SJCRH30 (cell line): ENCODE measurements at places on chromosomes 3 and 15. TPM values are rescaled to one million over a fixed set of nuclear protein-coding genes. Genes with fewer than 3 reads are reported as not detected.

- DNase-seq: no peak
- no peak overlapping the region for H3K4me3 ChIP-seq
- H3K27ac ChIP-seq: no peak overlapping the region
Measured at GRCh38 chr3:71785532-71786216, 726 bp upstream of the PROK2 start.

STRC gene
- 0.13 and 0.42 TPM in 2 replicates for total RNA-seq

DNA sequence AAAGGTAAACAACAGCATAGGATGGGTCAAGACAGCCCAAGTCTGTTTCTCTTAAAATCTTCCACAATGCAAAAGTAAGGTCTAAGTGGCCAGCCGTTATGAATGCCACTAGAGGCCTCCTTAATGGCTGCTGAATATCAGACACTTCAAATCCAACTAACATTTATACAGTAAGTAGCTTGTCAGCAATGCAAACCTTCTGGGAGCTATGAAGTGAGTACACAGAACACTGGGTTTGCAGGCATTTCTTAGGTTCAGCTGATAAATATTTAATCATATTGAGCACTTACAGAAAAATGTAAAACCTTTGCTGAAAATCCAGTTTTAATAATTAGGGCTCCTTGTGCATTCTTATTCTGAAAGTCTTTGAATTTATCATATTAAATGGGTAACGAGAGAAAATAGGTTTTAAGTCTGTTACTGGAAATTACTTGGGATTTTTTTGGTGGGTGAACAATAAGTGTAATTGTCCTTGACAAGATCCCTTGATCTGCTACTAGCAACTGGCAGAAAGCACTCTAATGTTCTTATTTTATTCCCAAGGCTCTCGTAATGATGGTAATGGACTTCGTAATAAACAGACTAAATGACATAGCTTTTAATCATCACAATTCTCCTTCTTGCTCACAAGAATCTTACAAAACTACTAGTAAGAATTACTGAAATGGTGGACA, 141.7 kb upstream of the GPR149 start:
- DNase-seq: no peak
- no peaks in the 10 kb centered on the region for H3K36me3 ChIP-seq
- H3K4me3 ChIP-seq: no peak overlapping the region
- H3K27ac ChIP-seq: no peak overlapping the region
- no peaks in the 10 kb centered on the region for H3K4me1 ChIP-seq
- H3K27me3 ChIP-seq: no peaks in the 10 kb centered on the region

DNA sequence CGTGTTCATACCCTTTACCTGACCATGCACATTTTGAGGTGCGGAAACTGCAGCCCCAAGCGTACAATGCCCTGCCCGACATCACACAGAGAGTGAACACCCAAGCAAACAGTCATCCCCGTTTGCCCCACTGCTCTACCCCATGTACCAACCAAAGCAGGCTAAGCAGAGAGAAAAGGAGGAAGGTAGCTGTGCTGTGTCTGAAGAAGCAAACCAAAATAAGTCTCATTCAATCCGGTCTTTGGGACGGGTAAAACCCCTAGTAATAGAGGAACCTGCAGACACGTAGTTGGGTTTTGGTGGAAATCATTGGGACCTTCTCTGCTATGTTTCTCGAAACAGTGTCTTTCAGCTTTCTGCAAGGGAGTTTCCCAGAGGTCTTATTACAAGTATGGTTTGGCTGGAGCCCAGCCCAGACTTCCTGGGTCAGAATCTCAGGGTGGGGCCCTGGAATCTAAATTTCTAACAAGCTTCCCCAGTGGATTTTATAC, 164.6 kb upstream of the HES1 start:
- H3K27ac ChIP-seq: no peak overlapping the region
- no peaks in the 10 kb centered on the region for H3K27me3 ChIP-seq
- H3K4me3 ChIP-seq: no peak overlapping the region

C2CD4B gene
- not detected in 2 replicates for total RNA-seq

DNA sequence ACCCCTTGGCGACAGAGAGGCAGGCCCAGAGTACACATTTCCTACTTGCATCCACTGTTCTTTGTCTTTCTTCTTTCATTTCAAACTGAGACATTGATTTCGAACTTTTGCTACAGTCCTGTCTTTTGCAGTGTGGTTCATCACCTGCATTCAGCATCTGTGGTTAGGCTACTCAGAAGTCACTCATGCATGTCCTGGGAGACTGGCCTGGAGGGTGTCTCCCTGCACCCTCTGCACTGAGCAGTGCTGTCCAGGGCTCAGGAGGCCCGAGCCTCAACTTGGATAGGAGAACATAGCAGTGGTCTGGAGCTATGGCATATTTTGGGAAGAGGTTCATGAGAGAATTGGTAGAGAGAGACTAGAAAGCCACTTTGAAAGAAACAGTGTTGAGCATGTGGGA, 240.2 kb upstream of the TPRG1 start:
- no peaks in the 10 kb centered on the region for H3K27me3 ChIP-seq
- no peak overlapping the region for H3K4me3 ChIP-seq
- H3K4me1 ChIP-seq: no peaks in the 10 kb centered on the region
- H3K36me3 ChIP-seq: no peaks in the 10 kb centered on the region

GRCh38 chr3:128506754-128507153, 13.8 kb upstream of the GATA2 start:
- H3K4me1 ChIP-seq: no peaks in the 10 kb centered on the region
- H3K27ac ChIP-seq: no peak overlapping the region
- H3K27me3 ChIP-seq: no peaks in the 10 kb centered on the region
- DNase-seq: no peak

DNA sequence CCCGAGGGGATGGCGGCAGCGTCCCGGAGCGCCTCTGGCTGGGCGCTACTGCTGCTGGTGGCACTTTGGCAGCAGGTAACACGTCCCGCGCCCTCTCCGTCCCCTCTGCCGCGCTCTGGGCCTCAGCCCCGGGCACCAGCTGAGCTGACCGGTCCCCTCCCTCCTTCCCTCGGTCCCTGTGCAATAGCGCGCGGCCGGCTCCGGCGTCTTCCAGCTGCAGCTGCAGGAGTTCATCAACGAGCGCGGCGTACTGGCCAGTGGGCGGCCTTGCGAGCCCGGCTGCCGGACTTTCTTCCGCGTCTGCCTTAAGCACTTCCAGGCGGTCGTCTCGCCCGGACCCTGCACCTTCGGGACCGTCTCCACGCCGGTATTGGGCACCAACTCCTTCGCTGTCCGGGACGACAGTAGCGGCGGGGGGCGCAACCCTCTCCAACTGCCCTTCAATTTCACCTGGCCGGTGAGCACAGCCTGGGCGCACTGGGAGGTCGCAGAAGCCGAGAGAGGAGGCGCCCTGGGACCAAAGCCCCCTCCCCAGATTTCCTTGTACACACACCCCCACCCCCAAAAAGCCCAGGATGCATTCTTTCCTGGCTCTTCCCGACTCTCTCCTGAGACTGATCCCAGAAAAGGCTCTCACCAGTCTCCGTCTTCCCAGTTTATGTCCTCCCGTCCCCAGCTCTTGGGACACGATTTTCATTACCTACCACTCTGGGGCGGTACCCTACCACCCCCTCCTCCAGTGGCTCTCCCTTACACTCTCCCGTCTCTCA, 705 bp downstream of the DLL4 start:
- peak; percentile 78 for DNase-seq
- peak overlapping the region; percentile 56 for H3K4me3 ChIP-seq
- H3K27me3 ChIP-seq: peaks cover 27% of the 10 kb centered on the region
- no peaks in the 10 kb centered on the region for H3K36me3 ChIP-seq
- peaks cover 17% of the 10 kb centered on the region; the same call in 1 of the 2 replicates for H3K4me1 ChIP-seq

- no peaks in the 10 kb centered on the region for H3K36me3 ChIP-seq
- DNase-seq: no peak
Measured at GRCh38 chr15:58019503-58020376, 45.8 kb downstream of the ALDH1A2 start.

- no peak overlapping the region for H3K27ac ChIP-seq
- no peaks in the 10 kb centered on the region for H3K36me3 ChIP-seq
- no peak overlapping the region for H3K4me3 ChIP-seq
- H3K27me3 ChIP-seq: no peaks in the 10 kb centered on the region
Measured at GRCh38 chr3:50491023-50491422, 12.4 kb downstream of the CACNA2D2 start.

DNA sequence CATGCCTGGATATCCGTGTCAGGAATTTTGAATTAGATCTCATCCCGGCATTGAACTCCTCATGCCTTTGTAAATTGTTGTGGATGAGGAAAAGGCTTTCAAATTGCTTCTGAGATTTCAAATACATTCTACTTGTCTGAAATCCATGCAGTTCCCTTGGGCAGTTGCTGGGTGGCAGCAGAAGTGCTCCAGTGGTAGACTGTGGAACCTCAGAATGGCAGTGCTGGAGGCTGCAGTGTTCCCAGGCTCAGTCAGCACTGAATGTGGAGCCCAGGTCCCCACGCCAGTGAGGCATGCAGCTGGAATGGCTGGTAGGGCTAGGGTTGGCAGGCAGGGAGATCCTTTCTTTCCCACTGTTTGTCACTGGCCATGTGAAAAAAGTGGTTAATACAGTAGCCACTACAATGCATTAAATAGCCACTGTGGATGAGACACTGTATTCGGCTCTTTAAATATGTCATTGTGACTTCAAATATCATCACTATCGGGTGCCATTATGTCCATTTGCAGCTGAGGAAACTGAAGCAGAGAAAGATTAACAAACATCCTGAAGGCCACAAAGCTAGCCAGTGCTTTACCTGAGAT, 98.6 kb downstream of the TPRG1 start:
- no peak overlapping the region for H3K4me3 ChIP-seq
- no peaks in the 10 kb centered on the region for H3K36me3 ChIP-seq
- DNase-seq: peak; percentile 49
- no peaks in the 10 kb centered on the region for H3K27me3 ChIP-seq

DNA sequence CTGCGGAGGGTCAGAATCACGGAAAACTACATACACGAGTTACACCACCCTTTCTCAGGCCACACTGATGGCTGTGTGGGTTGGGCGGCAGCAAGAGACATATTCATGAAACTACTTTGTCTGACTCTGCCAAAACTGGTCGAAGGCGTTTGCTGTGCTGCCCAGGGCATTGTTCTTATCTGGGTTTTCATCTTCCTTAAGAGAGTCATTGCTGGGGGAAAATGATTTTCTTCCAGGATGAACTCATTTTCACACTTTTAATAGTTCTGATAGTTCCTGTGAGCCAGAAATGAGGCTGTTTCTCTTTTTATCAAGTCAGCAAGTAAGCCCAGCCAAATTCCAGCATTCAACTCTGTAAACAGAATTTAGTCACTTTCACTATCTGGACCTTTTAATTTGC, 47.6 kb downstream of the TRIM71 start:
- no peak for DNase-seq
- H3K4me1 ChIP-seq: no peaks in the 10 kb centered on the region
- no peak overlapping the region for H3K4me3 ChIP-seq
- no peaks in the 10 kb centered on the region for H3K36me3 ChIP-seq
- no peak overlapping the region for H3K27ac ChIP-seq

MESP1 gene
- not detected in 2 replicates for total RNA-seq

APBA2 gene
- 11.1 and 11.9 TPM in 2 replicates for total RNA-seq

DNA sequence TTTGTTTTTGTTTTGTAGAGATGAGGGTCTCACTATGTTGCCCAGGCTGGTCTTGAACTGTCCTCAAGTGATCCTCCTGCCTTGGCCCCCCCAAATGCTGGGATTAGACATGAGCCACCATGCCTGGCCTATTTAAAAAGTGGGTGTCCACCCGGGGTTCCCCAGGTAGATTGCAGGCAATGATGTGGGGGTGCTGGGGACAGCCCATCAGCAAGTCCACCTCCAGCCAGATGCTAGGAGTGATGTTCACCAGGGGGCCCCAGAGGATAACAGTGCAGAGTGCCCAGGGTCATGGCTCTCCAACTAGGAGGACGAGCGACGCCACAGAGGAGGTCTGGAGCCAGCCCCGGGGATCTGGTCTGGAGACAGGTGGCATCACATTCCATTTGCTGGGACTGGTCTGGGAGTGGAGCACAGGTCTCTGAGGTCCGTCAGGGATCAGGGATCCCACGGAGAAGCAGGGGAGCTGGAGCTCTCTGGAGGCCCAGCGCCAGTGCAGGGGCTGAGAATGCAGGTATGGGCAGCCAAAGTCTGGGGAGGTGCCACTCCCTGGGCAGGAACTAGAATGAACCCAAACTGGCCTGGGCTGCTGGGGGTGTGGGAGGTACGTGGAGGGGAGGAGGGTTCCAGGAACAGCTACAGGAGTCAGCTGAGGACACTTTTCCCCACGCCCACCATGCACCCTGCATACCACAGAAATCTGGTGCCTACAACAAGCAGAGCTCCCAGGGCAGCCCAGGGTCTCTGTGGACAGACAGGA, 51.2 kb upstream of the PCSK6 start:
- H3K27ac ChIP-seq: no peak overlapping the region
- no peaks in the 10 kb centered on the region for H3K36me3 ChIP-seq
- H3K27me3 ChIP-seq: no peaks in the 10 kb centered on the region
- DNase-seq: peak; percentile 40
- H3K4me1 ChIP-seq: no peaks in the 10 kb centered on the region

PLAAT1 gene
- total RNA-seq: 25.2 and 27.1 TPM in 2 replicates

DNA sequence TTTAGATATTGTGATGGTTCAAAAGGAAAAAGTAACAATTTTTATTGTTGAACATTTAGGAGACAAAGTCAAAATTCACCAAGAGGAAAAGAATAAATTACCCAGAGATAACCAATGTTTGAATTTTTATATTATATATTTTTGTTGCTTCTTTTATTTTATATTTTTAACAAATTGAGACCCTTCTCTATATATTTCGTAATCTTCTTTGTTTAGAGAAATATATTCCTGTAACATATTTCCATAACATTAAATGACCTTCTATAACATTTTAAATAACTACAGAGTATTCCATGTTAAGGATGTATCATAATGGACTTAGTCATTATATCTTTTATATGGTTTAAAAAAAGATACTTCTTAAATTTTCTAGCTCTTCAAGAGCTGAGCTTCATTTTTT, 128.0 kb downstream of the RBPMS2 start:
- no peaks in the 10 kb centered on the region for H3K4me1 ChIP-seq
- no peak overlapping the region for H3K4me3 ChIP-seq
- DNase-seq: no peak
- H3K36me3 ChIP-seq: peaks cover 8% of the 10 kb centered on the region; the same call in 1 of the 2 replicates
- no peaks in the 10 kb centered on the region for H3K27me3 ChIP-seq
- H3K27ac ChIP-seq: no peak overlapping the region

GRCh38 chr15:64836023-64836536, 5.6 kb upstream of the PLEKHO2 start:
- no peaks in the 10 kb centered on the region for H3K27me3 ChIP-seq
- no peak overlapping the region for H3K27ac ChIP-seq
- no peaks in the 10 kb centered on the region for H3K4me1 ChIP-seq

CLRN1 gene
- total RNA-seq: not detected in 2 replicates

DNA sequence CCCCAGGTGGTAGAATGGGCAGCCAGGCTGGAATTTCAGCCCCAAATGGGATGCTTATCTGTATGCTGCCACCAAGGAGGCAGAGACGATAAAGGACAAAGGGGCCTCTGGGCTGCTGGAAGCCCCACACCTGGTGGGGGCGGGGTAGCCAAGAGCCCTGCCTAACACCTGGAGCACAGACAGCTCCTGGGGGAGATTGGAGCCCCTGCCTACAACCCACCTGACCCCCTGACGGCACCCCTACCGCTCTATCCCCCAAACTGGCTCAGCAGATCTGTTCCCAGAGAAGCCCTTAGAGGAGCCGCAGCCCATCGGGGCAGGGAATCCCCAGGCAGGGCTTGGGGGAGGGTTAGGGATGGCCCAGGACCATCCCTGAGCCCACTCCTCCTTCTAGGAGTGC, 15.8 kb upstream of the SEMA3F start:
- peaks cover 29% of the 10 kb centered on the region for H3K4me1 ChIP-seq
- H3K27ac ChIP-seq: no peak overlapping the region
- H3K27me3 ChIP-seq: no peaks in the 10 kb centered on the region
- no peaks in the 10 kb centered on the region for H3K36me3 ChIP-seq
- DNase-seq: no peak

NAA80 gene
- total RNA-seq: 3.2 and 3.4 TPM in 2 replicates
